ENCODE measurements at places on chromosomes 12 and 14.

GRCh38 chr14:105467942-105468471 is 6.6 kb upstream of the CRIP2 start:
- DNase-seq, result no peak

- no peak for DNase-seq
These were observed 201.3 kb downstream of the GPHN start for GRCh38 chr14:66709291-66709690.

DNA sequence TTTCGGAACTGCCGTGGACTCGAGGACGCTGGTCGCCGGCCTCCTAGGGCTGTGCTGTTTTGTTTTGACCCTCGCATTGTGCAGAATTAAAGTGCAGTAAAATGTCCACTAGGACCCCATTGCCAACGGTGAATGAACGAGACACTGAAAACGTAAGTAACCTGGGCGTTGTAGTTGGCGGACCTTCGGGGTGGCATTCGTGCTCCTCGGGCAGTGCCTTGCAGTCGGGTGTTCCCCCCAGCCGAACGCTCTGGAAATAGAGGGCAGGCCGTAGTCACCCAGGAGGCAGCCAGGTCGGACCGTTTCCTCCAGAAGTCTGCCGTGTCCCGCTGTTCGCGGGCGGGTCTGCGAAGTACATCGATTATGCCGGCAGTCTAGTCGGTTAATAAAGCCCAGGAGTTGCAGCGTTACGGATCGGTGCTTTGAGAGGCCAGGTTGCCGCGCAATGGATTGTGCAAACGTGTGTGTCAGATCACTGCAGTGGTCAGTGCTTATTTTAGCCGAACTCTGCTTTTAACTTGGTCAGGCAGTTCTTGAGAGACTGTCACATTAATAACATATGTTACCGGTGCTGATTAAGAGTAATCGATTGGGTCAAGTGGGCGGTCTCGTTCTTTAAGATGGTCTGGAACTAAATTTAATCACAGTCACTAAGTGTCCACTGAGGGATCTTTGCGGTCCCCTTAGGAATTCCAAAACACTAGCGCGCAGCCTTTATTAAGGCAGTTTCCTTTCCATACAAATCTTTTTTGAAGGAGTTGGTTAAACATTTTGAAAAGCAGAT is 906 bp downstream of the MARK3 start:
- DNase-seq, result peak; percentile 19

GRCh38 chr14:98022541-98023520 is 1225.6 kb downstream of the VRK1 start:
- DNase-seq, result no peak

- DNase-seq, result no peak
These were observed 7.3 kb downstream of the ERBB3 start for GRCh38 chr12:56087220-56087619.

- DNase-seq, result no peak
These were observed 51.0 kb downstream of the YEATS4 start for GRCh38 chr12:69410571-69410970.

- DNase-seq, result no peak
These were observed 1.4 kb downstream of the RAN start for GRCh38 chr12:130873106-130873795.

DNA sequence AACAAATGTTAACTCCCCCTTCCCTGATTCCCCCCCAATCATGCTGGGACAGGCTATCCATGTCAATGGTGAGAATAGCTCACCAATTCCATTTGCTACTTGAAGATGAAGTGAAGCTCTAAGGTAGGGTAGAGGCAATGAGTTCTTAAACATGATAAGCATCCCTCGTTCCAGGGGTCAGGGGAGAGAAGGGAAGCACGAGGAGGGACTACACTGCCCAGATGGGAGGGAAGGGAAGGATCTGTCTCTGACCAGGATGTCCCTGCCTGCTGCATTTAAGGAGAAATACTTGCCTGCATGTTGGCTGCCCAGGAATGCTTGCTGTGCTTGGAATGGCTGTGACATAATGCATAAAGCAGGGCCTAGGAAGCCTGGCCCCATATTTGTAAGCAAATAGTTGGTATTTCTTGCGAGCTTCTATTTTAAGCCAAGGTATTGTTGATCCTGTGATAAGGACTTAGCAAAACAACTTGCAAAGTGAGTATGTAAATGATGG is 155.1 kb downstream of the CEP83 start:
- DNase-seq, result no peak

- DNase-seq, result no peak
These were observed 9.8 kb downstream of the OR6J1 start for GRCh38 chr14:22634233-22634900.

DNA sequence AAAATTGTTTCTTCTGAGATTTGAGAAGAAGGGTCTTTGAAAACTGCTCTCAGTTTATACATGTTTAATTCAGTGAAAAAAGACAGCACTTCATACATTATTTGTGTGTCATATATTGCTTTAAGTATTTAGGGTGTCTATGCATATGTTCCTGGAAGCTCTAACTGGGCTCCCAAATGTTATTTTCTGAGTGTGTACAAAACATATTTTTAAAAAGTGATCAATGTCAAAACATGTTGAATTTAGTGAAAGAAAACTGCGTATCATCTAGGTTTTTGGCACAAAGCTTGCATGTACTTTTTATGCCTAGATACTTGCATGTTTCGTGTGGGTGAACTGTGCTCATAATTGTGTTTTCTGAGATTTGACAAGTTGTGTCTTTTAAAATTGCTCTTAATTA is 81.6 kb downstream of the ASCL4 start:
- no peak for DNase-seq

GRCh38 chr12:130478786-130479185 is 141.1 kb downstream of the PIWIL1 start:
- DNase-seq, result no peak

DNA sequence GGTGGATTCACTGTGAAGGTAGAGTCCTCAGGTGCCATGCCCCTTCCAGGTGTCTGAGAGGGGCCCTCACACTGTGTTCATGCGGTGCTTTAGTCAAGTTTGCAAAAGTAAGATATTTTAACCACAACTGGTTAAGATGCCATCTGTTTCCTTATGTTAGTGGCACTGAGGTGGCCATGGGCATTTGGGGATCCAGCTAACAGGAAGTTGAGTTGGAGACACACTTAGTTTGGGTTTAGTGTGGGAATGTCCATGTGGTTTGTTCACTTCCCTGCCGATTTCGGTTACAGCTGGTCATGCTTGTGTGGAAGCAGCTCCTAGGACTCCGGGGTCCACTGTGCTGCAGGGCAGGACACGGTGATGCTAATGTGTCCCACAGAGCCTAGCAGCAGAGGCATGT is 17.3 kb upstream of the ABHD12B start:
- DNase-seq, result no peak

DNA sequence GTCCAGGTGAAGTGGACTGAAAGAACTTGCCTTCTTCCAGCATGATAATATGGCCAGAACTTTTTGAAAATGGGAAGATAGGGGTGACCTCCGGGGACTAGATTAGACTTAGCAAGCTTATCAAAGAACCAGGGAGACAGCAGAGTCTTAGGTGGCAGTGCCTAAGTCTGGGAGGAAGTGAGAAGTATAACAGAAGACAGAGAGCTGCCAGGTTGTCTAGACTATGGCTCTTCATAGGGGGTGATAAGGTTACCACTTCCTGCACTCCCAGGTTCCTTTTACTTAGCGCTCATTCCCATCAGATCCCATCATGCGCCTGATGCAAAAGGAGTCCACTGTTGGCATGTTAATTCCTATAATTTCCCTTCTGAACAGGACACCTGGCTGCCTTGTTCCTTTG is 69.9 kb downstream of the PLXNC1 start:
- DNase-seq, result no peak

DNA sequence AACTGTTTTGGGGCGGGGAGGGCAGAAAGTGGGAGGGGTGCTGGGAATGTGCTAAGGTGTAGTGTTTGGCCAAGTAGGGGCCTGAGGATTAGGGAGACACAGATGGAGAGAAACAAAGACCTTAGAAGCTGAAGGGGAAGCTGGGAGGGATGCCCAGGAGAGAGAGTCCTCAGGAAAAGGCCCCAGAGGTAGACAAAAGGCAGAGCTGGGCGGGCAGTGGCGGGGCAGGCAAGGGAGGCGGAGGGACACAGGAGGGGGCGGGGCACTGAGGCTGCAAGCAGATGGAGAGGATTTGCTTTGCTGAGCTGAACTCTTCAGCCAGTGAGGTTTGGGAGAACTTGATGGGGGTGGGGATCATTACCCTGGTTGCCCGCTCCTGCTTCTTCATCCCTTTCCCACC is 2.8 kb downstream of the PTMS start:
- DNase-seq, result peak; percentile 84
